ENCODE measurements at places on chromosomes 12 and 14.
A peak's percentile ranks its signal among the peaks of the same experiment; 100 is the strongest.

- H3K4me1 ChIP-seq, result no peaks in the 10 kb centered on the region
- H3K4me3 ChIP-seq, result no peak overlapping the region
- H3K36me3 ChIP-seq, result no peaks in the 10 kb centered on the region
- DNase-seq, result no peak
- no peak overlapping the region for H3K27ac ChIP-seq
These were observed 28.8 kb upstream of the C2CD5 start for GRCh38 chr12:22573181-22573580.

DNA sequence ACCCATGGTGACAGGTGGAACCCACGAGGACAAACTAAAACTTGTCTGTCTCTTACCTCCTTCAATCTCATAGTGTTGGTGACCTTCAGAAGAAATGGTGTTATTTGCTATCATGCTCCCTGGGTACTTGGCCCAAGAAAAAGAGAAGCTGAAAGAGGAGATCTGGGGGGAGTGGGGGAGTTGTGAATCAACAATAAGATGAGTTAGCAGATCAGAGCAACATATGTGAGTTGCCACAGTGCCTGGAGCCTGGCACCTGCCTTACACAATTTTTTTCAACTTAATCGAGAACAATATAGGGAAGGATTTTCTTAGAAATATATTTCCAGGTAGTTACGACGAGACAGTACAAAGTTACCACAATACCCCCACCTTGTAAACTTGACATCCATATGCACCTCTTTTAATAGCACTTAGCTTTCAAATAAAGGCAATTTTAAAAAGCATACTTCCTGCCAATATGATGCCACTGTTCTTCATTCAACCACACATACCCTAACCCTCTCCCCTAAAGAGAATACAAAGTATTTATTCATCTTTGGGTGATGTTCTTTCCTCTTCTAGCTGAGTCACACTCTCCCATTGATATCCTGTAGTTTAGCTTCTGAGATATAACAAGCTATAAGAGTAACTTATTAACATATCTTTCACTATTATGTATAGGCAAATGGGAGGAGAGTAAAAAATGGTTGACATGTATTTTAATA is 424.1 kb upstream of the OR4E1 start:
- H3K27ac ChIP-seq, result peak overlapping the region; percentile 87
- H3K4me1 ChIP-seq, result peaks cover 45% of the 10 kb centered on the region
- DNase-seq, result no peak
- H3K4me3 ChIP-seq, result peak overlapping the region; percentile 65
- no peaks in the 10 kb centered on the region for H3K36me3 ChIP-seq

- no peak overlapping the region for H3K27ac ChIP-seq
- H3K27me3 ChIP-seq, result no peaks in the 10 kb centered on the region
- no peaks in the 10 kb centered on the region for H3K4me1 ChIP-seq
- no peak overlapping the region for H3K4me3 ChIP-seq
- DNase-seq, result no peak
These were observed 85.3 kb upstream of the FLRT2 start for GRCh38 chr14:85444635-85445034.

DNA sequence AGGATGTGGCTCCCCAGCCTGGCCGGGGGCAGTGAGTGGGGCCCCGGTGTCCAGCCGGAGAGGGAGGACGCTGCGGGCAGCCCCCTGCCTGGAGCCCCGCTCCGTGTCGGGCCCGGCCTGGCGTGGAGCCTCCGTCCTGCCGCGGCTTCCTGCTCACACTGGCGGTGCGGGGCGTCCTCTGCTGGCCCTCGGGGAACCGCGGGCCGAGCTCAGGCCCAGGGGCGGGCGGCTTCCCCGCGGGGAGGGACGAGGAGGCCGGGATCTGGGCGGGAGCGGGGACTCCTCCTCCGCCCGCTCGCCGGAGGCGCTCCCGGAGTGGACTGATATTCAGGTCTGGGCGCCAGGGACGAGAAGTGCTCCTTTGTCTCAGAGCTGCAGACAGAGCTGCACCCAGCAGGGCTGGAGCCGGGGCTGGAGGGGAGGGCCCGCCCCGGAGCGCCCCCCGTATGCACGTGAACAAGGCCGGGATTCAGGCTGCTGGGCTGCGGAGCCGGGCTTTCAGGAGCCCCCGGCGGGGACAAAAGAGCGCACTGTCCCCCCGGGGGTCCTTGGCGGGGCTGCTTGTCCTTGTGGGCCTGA is 2.2 kb downstream of the MMP17 start:
- peak; percentile 69 for DNase-seq
- H3K4me3 ChIP-seq, result peak overlapping the region; percentile 12
- no peaks in the 10 kb centered on the region for H3K36me3 ChIP-seq
- H3K27ac ChIP-seq, result no peak overlapping the region
- H3K27me3 ChIP-seq, result peaks cover 39% of the 10 kb centered on the region

- H3K27ac ChIP-seq, result no peak overlapping the region
- peaks cover 38% of the 10 kb centered on the region for H3K4me1 ChIP-seq
- peaks cover 12% of the 10 kb centered on the region for H3K27me3 ChIP-seq
- no peaks in the 10 kb centered on the region for H3K36me3 ChIP-seq
These were observed 534.0 kb downstream of the FUT8 start for GRCh38 chr14:65946494-65946893.

DNA sequence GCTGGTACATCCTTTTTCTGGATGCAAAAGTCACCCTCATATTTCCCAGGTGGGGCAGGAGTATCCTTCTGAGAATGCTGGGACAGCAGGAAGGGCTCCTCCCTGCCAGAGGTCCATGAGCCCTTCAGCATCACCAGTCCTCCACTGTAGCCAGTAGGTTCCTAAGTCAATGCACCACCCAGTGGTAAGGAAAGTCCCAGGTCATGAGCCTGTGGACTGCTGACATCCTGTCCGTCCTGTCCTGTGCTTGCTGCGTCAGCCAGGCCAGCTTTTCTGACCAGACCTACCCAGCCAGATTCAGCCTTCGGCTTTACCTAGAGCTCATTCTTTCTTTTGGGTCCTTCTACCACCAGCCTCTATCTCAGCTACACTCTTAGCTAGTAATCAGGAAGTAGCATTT is 23.0 kb upstream of the ACTN1 start:
- no peak overlapping the region for H3K4me3 ChIP-seq
- no peak for DNase-seq
- H3K4me1 ChIP-seq, result no peaks in the 10 kb centered on the region

DNA sequence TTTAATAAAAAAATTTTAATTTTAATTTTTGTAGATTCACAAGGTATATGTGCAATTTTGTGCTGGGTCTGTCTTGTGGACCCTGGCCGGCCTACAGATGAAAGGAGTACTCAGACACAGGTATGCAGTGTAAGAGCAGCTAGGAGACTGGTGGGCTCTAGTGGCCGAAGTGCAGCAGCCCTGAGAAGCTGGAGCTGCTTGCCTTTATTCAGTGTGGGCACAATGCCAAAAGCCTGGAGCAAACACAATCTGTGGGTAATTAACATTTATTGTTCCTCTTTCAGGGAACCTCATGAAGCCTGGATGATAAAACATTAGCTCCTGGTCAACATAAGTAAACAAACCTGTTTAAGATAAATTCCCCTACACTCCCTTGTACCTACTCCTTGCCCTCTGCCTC is 135.7 kb upstream of the SEL1L start:
- H3K27ac ChIP-seq, result no peak overlapping the region
- no peak overlapping the region for H3K4me3 ChIP-seq
- H3K27me3 ChIP-seq, result peaks cover 5% of the 10 kb centered on the region
- H3K4me1 ChIP-seq, result no peaks in the 10 kb centered on the region

DNA sequence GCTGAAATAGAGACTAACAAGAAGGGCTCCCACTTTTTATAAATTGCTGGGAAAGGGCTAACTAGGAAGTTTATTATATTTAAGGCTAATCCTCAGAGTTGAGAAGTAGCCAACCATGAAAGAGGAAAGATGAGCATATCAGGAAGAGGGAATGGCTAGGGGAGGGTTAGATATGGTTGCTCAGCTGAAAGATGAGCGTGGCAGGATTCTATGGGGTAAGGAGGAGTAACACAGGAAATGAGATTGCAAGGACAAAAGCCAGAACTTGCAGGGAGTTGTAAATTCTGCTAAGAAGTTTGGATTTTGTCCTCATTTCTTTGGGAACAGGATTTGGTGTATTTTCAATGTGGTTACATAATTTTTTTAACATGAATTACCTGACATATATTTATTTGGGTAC is 127.4 kb upstream of the ATP2B1 start:
- peaks cover 7% of the 10 kb centered on the region for H3K4me1 ChIP-seq
- no peak for DNase-seq
- H3K27ac ChIP-seq, result no peak overlapping the region
- H3K27me3 ChIP-seq, result no peaks in the 10 kb centered on the region
- H3K36me3 ChIP-seq, result no peaks in the 10 kb centered on the region
- H3K4me3 ChIP-seq, result no peak overlapping the region

DNA sequence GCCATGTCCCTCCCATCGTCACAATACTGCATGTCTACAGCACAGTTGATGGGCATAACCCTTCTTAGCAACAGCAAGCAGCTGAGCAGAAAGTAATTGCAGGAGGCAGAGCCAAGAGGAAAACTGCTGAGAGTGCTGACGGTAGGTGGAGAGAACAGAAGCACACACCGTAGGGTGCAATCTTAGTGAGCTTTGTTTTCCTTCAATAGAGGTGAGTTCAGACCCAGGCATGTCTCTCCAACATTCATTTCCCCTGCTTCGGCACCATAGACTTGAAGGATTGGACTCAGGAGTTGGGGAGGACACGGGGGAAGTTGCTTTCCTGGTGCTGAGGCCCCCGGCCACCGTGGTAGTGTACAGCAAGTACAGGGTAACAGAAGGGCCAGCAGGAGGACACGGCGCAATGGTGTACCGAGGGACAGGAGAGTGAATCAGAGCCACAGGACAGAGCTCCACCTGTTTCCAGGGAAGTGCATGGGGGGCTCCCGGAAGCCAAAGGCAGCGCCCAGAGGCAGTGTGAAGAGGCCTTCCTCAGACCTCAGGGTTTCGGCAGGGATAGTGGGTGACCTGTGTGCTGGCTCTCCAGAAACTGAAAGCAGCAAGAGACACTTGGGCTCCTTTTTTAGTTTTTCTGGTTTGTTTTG is 36.3 kb upstream of the SINHCAF start:
- H3K27me3 ChIP-seq, result no peaks in the 10 kb centered on the region
- peak; percentile 15 for DNase-seq
- H3K4me1 ChIP-seq, result peaks cover 14% of the 10 kb centered on the region
- peak overlapping the region; percentile 45 for H3K4me3 ChIP-seq
- no peaks in the 10 kb centered on the region for H3K36me3 ChIP-seq
- peak overlapping the region; percentile 70 for H3K27ac ChIP-seq

Measured in activated CD4-positive, alpha-beta T cell treated with anti-CD3 and anti-CD28 coated beads for 36 hours (primary cell).